Effector memory CD8-positive, alpha-beta T cell (primary cell): ENCODE measurements at places on chromosomes 12 and 14.

GRCh38 chr12:104522985-104523722 is 66.4 kb downstream of the CHST11 start:
- no peak for DNase-seq

- DNase-seq = no peak
These were observed 43.1 kb upstream of the DLK1 start for GRCh38 chr14:100683578-100683977.

DNA sequence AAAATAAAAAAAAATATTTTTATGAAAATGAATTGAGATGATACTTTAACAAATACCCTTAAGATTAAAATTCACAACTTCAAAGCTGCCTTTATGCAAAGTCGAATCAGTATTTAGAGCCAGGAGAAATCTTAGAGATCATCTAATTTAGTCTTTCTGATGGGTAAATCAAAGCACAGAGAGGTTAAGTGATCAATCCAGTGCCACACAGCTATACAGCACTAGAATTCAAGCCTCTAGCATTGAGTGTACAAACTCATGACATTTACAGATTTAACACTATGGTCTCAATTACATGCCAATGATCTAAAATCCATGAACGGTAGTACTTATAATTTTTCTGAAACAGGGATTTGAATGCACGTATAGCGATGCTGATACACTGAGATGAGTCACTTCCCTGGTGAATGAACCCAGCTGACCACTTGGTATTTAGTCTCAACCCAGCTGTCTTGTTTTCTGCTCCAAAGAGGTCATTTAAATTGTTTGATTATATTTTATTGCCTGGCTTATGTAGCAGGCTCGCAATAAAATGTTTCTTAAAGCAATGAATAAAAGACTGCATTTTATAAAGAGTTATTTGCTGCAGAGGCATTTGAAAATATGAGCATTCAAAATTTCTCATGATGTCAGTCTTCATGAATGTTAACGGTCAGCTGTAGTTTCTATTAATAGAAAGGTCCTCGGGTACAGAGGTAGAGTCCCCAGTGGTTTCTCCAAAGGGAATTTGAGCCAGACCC is 152.4 kb upstream of the PRICKLE1 start:
- DNase-seq = no peak

DNA sequence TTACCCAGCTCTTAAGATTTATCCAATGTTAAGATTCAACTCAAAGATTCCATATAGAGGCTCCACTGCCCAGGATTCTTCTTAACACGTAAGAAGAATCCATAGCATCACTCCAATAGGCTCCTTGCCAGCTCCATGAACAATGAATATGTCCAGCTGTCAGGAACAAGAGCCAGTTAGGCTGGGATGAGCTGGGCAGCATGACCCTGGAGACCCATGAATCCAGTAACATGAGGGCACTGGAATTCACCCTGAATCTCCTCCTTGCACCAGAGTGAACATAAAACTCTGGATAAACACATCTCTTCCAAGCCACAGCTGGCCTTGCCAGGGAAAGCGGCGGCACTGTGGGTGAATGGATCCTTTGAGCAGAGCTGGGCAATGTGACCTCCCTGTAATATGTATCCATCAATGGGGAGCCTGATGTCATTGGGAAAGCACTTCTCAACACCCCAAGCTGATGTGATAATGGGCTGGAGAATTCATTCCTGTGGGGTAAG is 24.4 kb upstream of the TC2N start:
- no peak for DNase-seq

DNA sequence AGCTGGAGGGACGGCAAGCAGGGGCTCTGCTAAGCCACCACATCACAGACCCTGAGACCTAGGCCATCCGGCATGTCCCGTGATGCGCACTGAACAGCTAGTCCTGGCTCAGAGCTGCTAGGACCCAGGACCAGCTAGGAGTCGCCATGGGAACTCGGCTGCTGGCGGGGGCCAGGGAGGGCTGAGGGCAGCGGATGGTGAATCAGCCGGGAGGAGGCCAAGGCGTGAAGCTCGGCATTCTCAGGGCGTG is 5.1 kb downstream of the AHNAK2 start:
- DNase-seq = no peak

DNA sequence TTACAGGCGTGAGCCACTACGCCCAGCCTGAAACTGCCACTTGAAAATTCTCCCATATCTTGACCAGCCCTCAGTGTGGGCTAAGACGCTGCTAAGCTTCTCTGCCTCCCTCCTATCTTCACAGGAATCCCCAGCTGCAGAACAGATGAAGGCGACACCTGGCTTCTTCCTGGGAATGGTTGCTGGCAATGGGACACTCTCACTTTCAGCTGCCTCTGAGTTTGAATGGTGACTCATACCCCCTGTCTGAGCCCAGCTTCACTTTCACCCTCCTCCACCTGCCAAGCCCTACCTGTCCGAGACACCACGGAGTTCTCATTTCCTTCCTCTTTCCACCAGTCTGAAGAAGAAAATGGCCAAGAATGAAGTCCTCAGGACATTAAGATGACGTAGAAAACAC is 18.3 kb upstream of the VASH1 start:
- DNase-seq = no peak

DNA sequence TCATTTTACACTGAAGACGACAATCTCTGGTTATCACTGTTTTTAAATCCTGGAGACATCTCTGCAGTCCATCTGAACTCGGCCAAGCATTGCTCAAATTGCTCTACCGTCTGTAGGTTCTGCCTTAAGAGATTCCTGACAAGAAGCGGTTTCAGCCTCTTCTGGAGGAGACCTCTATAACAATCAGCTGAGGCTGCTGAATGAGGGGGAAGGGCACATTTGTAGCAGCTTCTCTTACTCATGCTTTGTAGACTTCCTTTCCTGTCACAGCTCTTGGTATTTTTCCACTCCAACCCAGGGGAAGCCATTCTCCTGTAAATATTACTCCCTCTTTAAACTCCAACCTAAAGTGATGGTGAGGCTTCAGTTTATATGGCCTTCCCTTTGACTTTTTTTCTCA is 3.0 kb downstream of the ARG2 start:
- DNase-seq = no peak

- no peak for DNase-seq
These were observed 13.0 kb upstream of the TMED2 start for GRCh38 chr12:123571343-123571813.

DNA sequence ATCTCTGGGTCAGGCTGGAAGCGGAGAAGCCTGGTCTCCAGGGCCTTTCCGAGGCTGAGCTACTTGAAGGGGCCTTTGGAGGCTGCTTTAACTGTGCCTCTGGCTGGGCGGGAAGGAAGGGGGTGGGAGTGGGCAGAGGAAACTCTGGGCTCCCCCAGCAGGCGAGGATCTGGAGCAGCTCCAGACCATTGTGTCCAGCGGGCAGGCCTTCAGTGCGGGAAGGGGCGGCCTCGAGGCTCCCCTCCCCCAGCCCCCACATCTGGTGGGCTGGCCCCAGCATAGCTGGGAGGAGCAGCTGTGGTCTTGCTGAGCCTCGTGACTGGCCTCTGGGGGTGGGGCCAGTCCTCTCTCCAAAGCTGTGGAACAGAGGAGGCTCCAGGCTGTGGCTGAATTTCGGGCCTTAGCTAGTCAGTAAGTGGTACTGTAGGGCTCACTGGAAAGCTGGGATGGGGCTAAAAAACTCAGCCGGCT is 3.4 kb downstream of the TAMALIN start:
- DNase-seq = no peak

GRCh38 chr12:8014836-8015235 is 17.7 kb upstream of the FOXJ2 start:
- no peak for DNase-seq

GRCh38 chr12:22518998-22519397 is 25.3 kb downstream of the C2CD5 start:
- DNase-seq = no peak

GRCh38 chr12:25904442-25904841 is 54.0 kb upstream of the RASSF8 start:
- no peak for DNase-seq

- no peak for DNase-seq
These were observed 36.0 kb downstream of the FBRSL1 start for GRCh38 chr12:132525833-132526455.

DNA sequence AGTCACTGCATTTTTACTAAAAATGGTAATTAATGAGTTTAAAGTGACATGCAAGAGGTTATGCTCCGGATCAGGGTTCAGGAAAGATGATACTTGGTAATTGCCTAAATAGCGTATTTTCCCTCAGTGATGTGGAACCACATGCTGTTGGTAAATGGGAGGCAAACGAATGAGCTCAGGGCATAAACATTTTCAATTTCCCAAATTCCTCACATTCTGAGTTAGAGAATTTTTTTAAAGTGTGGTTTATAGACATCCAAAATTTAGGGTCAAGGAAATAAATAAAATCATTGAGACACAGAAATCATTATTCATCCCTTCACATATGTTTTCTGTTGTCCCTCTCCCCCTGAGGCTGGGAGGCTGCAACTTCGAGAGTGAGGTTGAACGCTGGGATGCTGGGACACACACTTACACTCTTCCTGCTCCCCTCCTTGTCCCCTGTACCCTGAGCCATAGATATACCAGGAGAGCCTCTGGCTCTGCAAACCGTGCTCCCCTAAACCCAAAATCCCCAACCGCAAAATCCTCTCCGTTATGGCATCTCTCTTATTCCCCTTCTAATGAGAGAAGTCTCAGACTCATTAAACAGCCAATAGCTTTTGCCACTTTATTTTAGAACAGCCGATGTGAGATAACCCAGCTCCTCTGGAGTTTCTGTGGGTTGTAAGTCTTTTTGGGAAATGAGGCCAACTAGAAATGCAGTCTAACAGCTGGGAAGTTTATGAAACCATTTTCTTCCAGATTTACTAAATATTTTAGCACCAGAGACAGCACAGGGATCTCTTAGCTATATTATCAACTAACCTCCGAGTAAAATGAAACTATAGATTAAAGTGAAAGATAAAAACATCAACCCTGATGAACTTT is 21.4 kb upstream of the ADGRD1 start:
- no peak for DNase-seq
